Activated CD4-positive, alpha-beta T cell treated with anti-CD3 and anti-CD28 coated beads, Interleukin-2, amount 50 U/mL, for 1 hour (primary cell): ENCODE measurements at places on chromosomes 7 and 10.
A peak's percentile ranks its signal among the peaks of the same experiment; 100 is the strongest.

DNA sequence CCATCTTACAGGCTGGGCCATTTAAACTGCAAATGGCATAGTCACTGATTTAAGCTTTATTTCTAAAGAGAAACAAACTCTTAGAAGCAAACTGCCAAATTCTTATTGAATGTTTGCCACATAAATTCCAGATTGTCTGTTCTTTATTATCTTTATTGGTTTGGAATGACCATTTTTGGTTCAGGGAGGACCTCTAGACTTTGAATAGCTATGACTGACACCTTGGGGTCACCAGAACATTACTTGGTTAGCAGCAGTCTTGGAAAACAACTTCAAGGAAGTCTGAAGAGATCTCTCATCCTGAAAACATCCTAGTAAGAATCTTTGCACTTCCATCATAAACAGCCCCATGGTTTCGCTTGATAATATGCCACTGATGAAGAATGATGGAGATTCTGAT lies 197.1 kb downstream of the SUGCT start:
- DNase-seq = no peak

GRCh38 chr10:61024856-61025201 lies 80.8 kb upstream of the RHOBTB1 start:
- no peak for DNase-seq

DNA sequence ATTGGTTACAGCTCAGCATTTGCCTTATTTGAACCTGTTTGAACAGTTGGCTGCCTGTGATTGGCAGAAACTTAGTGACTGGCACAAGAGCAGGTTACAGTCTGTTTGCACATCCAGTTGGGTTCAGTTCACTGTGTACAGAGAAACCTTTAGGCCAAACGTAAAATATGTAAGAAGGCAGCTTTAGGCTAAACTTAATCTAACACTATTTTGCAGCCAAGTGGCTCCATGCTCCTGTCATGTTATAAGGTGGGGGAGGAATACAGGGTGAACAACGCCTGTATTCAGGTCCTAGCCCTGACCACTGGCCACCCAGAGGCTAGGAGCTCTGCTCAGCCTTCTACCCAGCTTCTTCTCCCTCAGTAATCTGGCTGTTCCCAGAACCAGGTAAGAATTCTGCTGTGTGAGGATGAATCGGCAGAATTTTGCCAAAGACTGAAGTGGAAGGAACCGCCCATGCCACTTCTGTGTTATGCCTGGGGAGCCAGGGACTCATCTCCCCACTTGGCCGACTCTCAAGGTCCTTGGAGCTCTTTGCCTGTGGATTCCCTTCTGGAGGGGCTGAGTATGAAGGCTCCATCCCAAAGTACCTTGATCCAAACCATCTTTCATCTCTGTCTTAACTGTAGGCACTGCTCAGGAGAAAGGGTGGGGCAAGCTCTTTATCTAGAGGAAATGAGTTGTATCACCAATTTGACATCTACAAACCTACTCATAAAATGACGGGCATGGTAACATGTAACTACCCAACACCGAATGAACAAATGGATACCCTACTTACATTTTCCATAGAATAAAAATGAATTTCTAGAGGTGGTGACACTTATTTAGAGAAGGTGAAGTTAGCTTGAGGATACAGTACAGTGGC lies 164.4 kb upstream of the NAMPT start:
- no peak for DNase-seq

DNA sequence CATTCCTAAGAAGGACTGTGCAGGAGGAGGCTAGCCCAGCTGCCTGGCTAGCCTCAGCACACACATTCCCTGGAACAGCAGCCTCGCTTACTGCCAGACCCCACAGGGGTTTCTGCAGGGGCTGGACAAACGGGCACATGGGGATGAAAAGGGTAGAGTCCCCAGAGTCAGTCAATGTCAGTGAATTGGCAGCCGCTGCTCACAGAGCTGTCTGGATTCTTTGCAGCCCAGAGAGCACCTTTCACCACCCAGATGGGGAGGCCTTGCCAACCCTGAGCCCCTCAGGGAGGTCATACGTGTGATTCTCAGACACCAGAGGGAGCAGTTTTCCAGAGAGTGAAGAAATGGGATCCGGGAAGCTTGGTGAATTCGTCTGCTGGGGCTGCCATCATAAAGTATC lies 143.3 kb downstream of the KCNMA1 start:
- DNase-seq = no peak

GRCh38 chr10:78044699-78045098 lies 11.0 kb downstream of the RPS24 start:
- no peak for DNase-seq

GRCh38 chr7:103894656-103895596 lies 94.5 kb downstream of the RELN start:
- no peak for DNase-seq

GRCh38 chr7:2814946-2815874 lies 28.9 kb downstream of the GNA12 start:
- DNase-seq = no peak

DNA sequence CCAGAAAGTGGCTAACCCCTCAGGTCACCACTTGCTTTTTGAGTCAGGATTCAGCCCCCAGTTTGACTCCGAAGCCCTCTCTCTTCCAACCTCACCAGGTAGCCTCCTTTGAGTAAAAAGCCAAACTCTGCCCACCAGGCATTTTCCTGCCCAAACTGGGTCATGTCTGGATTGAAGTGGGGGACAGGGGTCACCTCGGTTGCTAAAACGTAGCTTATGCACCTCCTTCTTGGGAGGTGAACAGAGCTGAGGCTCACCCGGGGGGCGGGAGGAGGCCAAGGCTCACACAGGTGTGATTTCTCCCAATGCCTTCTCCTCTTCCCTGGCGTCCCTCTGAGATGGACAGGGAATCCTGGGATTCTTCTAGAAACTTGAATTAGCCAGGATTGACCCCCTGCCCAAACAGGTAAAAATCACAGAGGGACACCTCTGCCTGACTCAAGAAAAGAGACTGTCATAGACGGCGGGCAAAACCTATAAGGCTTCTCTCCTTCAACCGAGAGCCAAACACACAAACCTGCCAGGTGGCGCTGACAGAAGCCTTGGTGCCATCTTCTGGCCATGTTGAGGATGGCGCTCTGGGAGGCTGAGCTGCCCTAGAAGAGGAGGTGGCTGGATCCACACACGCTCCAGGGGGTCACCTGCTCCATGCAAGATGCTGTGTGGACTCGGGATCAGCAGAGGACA lies 51.6 kb downstream of the PRLHR start:
- DNase-seq = peak; percentile 36
